ENCODE measurements at places on chromosomes 2 and 18.

DNA sequence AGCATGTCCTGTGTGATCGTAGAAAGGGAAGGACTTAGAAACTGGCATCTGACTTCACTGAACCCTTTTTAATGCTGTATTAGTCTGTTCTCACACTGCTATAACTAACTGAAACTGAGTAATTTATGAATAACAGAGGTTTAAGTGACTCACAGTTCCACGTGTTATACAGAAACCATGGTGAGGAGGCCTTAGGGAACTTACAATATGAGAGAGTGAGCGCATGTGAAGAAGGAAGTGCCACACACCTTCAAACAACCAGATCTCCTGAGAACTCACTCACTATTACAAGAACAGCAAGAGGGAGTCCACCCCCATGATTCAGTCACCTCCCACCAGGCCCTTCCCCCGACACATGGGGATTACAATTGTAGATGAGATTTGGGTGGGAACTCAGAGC, 811.3 kb downstream of the CPS1 start:
- no peak for DNase-seq

GRCh38 chr18:55245211-55245614, 286.0 kb upstream of the CCDC68 start:
- DNase-seq, result no peak

DNA sequence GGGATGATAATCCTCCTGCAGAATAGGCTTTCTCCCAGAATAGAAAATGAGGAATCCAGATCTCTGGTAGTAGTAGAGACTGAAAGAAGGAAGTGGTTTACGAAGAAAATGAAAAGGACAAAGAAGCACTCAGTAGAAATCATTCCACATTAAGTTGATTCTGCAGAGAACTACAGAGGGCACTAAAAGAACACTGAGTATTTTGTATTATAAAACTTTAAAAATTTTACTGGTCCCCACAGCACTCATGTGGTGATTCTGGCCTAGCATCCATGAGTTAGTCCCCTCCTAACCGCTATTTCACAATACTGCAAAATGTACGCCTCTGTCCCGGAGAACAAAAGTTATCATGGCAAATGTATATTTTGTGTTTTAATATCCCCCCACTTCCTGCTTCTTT, 42.9 kb upstream of the SLC35F5 start:
- no peak for DNase-seq

GRCh38 chr2:191243154-191243553, 2.0 kb upstream of the MYO1B start:
- DNase-seq, result no peak

DNA sequence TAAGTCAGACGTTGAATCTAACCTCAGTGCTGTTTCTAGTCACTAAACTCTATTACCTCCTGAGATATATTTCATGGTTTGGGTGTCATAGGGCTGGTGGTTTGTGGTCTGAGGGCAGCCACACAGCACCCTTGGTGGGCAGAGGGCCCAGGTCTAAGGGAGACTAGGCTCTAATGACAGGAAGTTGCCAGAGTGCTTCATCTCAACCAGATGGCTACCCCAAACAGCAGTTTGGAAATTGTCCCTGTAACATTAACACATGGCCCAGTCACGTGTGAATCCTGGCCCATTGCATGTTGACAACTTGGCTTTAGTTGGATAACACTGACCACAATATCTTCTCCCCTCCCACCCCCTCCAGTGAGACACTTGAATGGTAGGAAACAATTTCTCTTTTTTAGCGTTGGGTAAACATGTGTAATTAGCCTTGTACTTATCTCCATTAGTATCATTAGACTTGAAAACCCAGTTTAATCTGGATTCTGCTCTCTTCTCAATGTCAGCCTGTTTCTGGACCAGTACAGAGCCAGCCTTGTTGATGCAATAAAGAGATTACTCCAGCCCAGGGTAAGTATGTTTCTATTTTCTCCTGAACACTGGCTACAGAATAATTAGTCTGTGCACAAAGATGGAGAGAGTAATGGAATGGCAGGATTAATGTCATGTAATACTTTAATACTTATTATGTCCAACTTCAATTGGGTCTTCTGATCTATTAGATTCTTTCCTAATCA, 187.8 kb upstream of the SIX3 start:
- DNase-seq, result no peak
